Activated CD4-positive, alpha-beta T cell treated with anti-CD3 and anti-CD28 coated beads, Interleukin-2, amount 10 ng/mL, durations not matched to agents 24 days and 14 days (primary cell): ENCODE measurements at places on chromosomes 11 and 22.

DNA sequence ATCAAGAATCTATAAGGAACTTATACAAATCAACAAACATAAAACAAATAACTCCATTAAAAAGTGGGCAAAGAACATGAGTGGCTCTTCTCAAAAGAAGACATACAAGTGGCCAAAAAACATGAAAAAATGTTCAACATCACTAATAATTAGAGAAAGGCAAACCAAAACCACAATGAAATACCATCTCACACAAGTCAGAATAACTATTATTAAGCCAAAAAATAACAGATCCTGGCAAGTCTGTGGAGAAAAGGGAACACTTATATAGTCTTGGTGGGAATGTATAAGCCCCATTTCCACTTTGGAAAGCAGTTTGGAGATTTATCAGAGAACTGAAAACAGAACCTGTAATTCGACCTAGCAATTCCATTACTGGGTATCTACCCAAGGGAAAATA lies 921.0 kb downstream of the KCNA4 start:
- DNase-seq, result no peak

DNA sequence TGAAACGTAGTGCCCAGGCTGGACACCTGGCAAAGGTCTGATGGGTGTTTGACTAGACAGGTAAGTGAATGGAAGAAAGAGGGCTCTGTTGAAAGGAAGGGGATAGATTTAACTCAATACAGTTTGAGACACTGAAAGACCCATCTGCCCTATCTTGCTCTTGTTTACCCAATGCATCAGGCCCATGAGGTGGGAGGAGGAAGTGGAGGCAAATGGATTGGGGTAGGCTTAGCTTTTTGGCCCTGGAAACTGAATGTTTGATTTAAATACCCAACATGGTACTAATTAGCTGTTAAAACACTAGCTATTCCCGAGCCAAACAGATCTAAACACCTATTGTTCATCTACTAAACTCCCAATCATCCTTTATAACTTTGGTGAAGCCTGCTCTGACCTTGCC lies 3.5 kb upstream of the UVRAG start:
- DNase-seq, result no peak

- no peak for DNase-seq
Measured at GRCh38 chr11:69414773-69415187, 66.7 kb upstream of the LINC01488 start.

DNA sequence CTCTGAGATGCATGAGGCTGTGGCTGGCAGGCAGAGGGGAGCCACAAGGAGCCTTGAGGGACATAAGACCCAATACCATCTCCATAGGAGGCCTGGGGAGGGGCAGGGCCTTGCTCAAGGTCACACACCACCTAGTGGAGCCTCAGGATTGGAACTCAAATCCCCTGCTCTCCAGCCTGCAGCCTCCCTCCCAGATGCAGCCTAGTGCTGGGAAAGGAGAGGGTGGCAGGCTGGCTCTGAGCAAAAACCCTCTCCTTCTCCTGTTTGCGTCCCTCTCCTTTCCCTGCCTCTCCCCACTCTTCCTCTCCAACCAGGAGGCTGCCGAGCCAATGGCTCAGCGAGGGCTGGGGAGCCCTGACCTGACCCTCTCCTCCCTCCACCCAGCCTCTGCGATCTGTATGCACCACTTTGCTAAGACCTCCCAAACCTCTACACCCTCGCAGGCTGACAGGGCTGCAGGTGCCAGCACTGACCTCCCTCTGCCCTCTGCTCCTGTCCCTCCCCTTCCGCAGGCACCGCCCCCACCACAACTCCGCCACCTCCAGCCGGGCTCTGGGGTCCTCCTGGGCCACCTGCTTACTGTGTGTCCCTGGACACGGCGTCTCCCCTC lies 14.7 kb downstream of the IGLL1 start:
- DNase-seq, result no peak

GRCh38 chr11:113242767-113243397 lies 71.5 kb upstream of the TTC12 start:
- peak; percentile 83 for DNase-seq

- DNase-seq, result no peak
Measured at GRCh38 chr11:39149214-39149613, 2310.2 kb downstream of the LRRC4C start.

- peak; percentile 80 for DNase-seq
Measured at GRCh38 chr22:40401532-40401931, 31.1 kb downstream of the SGSM3 start.

GRCh38 chr11:44977493-44977984 lies 26.9 kb upstream of the TP53I11 start:
- DNase-seq, result no peak

DNA sequence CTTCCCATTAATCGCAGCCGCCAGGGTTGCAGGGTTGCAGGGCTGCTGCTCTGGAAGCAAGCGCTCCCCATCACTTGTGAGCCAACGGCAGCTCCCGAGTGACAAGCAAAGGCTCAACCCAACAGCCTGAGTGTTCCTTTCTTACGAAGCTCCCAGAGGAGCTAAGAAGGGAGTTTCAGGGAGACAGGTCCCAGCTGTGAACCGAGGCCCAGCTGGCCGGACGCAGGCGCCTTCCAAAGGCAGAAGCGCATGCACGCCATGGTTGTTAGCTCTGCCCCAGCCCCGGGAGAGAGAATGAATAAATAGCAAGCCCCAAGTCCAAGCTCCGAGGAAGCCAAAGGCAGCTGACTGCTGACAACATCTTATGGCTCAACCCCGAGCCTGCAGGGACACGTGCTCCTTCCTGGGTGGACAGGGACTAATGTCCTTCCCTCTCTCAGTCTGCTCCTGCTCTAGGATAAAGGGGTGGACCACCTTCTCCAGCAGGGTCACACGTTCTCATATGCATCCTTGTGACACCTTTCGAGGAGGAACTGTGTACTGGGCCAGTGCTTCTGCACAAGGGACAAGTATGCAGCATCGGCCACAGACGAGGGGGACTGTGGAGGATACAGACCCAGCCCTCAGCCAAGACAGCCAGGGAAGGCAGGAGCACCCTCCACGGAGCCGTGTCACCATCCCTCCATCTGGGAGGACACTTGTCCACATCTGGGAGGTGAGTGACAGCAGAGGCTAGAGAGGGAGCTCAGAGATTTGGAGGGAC lies 29.9 kb downstream of the SHANK2 start:
- DNase-seq, result no peak

DNA sequence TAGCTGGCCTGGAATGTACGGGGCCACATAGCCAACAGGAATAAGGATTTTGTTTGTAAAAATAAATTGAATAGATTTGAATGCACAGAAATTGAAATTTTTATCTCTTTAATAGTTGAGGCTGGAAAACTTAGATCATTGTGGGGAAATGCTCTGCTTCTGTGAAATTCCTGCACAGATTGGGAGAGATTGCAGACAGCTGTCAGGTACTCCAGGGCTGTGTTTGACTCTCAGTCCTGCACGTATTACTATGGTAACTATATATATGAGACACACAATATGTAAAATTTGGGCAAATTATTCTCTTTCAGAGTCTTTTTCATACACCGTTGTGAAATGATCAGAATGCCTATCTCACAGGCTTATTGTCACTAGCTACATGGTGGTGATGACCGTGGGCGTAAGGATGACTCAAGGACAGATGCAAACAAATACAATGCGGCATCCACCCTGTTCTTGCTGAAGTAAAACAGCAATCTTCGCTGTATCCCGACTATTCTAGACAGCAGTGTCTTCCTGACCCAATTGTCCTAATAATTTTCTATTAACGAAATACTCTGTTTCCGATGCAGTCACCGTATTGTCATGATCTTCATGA lies 79.4 kb downstream of the ZC3H12C start:
- no peak for DNase-seq

- DNase-seq, result no peak
Measured at GRCh38 chr11:13713982-13714381, 45.5 kb downstream of the FAR1 start.

DNA sequence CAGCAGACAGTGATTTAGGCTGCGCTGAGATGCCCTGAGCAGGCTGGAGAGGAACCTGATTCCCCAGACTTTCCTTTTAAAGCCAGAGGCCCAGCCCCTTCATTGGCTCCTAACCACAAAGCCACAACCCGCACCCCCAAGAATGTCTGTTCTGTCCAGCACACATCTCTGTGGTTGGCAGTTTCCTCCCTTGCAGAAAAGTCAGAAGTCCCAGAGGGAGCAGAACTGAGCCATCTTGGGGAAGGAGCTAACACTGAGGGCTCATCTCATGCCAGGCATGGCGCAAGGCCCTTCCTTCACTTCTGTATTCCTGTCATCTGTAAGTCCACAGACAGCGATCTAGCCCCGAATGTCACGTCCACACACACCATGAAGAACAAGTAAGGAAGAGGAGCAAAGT lies 97.1 kb upstream of the SYT13 start:
- no peak for DNase-seq

DNA sequence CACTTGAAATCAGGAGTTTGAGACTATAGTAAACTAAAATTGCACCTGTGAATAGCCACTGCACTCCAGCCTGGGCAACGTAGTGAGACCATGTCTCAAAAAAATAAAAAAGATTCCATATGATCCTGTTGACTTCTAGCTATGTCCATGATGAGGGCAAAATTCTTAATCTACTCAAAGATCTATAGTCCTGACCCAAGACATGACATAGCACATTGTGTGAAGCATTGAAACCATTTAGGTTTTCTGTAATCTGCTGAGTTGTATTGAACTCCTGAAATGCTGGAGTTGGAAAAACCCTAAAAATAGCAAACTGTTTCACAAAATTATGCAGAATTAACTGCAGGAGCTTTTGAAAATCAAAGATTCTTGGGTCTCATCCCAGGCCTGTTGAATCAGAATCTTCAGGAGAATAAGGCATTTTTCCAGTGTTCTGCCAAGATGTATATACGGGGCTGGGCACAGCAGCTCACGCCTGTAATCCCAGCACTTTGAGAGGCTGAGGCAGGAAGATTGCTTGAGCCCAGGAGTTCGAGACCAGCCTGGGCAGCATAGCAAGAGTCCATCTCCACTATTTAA lies 29.8 kb upstream of the LDHA start:
- no peak for DNase-seq
